CD8-positive, alpha-beta T cell (primary cell): ENCODE measurements at places on chromosomes 1 and 21. TPM values are rescaled to one million over a fixed set of nuclear protein-coding genes. Genes with fewer than 3 reads are reported as not detected.

DNA sequence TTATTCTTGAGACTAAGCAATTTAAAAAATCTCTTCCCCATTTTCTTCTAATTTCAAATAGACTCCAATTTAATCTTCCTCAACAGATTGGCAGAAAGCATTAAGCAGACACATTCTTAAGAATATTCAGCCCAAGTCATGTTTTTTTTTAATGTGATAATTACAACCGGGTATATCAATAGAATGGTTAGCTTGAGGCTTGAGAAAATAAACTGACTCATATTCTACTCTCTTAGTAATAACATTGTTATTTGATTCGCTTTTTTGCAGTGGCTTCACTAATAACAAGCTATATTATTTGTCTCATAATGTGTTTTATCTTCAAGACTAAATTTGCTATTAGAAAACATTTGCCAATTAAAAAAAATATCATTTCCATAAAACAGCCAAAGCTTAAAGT, 488.6 kb upstream of the RGS18 start:
- DNase-seq: no peak

GRCh38 chr1:201999625-202000238, 10.7 kb upstream of the ELF3 start:
- no peak for DNase-seq

DNA sequence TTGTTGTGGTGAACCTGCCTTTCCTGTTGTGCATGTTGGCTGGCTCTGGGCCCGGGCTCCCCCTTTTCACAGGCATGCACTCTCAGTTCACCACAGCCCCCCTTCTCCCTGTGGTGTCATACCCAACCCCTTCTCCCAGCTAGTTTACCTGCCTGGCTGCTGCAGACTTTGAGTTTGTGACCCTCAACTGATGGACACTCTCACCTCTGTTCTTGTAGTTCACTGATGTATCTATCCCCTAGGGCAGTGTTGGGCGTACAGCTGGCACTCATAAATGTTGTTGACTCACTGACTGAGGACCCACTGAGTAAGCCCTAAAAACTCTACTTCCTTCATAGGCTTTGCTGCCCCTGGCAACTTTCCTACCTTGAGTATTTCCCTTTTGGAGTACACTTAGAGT, 54.9 kb downstream of the WDR64 start:
- DNase-seq: peak; percentile 9

The KIRREL1 gene
- total RNA-seq: not detected

The MYOG gene
- total RNA-seq: not detected

DNA sequence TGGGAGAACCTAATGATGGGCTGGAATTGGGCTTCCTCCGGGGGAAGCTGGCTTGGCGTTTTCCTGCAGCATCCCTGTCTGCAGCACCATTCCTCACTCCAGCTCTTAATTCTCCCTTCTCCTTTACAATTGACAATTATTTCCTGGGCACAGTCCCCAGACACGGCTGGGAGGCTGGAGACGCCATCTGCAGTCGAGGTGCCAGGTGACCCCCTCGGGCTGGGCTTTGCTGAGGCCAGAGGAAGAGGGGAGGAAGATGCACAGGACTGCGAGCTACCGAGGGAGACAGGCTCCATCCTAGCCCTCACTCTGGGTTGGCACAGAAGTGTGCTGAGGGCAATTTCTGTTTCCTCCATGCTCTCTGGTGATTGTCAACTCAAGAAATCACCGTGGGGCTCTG, 453.8 kb downstream of the PTPRU start:
- DNase-seq: no peak

DNA sequence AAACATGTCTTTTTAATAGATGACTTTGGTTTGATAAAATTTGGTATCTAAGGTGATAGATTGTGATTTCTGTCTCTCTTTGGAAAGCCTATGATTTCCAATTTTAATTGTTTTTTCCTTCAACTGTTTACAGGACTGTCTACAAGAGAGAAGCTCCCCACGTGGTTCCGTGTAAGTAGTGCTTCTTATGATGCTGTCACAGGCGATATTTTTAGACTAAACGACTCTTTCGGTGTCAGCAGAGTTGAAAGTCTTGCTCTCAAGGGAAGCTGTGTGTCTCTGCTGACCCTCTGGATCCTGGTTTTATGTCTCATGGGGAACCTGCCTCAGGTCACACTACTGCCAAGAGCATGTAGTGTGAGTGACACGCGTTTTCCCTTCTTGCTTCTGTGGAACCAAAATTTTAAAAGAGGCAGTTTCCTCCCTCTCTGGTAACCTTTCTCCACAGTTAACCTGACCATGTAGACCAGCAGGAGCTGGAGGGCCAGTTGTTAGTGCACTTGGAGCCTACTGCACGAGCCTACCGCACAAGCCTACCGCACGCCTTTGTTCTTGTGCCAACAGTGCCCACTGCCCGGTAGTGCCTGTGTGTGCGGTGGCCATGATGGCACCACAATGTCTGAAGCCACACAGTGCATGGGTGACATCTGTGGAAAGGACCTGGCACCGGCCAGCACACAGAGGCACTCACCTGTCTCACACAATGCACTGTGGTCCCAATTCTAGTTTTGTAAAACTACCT, 91.9 kb downstream of the PCBP3 start:
- no peak for DNase-seq

DNA sequence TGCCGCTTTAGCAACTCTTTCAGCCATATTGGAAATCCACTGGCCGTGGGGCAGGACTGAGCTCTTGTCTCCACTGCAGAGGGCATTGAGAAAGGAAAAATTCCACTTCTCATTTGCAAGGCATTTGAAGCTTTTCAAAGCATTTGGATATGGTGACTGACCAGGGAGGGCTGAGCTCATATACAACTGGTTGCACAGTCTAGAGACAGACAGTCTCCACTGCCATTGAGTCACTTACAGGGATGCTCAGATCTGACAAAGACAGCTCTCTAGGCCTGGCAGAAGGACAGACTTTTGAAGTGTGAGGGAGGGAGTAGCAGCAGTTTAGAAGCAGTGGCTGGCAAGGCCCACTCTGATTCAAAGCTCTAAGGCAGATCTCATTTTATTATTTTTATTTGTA, 24.2 kb downstream of the NCF2 start:
- no peak for DNase-seq

The OXCT2 gene
- total RNA-seq: 0.83 TPM

DNA sequence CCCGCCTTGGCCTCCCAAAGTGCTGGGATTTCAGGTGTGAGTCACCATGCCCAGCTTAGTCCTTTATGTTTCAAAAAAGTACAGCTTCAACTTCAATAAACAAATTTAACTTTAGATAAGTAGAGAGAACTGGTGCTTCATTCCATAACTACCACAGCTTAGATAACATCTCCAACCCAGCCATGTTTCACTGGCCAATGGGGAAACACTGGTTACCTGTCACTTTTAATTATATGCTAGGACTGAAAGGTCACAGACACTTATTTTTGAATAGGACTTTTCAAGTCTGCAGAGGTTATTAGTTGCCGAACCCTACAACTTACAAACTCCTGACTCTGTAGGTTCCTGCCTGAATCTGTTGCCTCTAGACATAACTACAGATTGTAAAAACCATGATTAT, 56.5 kb upstream of the ST6GALNAC3 start:
- no peak for DNase-seq

The FAM43B gene
- not detected for total RNA-seq

- no peak for DNase-seq
Observed at GRCh38 chr1:43870306-43870705, 63.3 kb upstream of the ARTN start.

DNA sequence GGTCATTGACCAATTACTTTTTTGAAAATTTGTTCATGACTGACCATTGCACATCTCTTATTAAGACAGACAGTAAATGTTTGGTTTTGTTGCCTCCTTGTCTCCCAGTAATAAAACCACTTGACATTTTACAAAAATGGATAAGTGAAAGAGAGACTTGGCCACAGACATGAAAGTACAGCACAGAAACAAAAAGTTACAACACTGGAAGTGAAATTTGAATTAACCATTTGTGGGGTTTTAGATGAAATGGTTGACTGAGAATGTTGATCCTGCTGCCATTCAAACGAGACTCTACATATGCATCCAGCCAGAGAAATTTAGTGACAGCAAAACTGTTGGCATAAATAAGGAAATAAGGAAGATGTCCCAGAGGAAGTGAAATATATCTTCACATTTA, 79.3 kb upstream of the B3GALT2 start:
- no peak for DNase-seq

DNA sequence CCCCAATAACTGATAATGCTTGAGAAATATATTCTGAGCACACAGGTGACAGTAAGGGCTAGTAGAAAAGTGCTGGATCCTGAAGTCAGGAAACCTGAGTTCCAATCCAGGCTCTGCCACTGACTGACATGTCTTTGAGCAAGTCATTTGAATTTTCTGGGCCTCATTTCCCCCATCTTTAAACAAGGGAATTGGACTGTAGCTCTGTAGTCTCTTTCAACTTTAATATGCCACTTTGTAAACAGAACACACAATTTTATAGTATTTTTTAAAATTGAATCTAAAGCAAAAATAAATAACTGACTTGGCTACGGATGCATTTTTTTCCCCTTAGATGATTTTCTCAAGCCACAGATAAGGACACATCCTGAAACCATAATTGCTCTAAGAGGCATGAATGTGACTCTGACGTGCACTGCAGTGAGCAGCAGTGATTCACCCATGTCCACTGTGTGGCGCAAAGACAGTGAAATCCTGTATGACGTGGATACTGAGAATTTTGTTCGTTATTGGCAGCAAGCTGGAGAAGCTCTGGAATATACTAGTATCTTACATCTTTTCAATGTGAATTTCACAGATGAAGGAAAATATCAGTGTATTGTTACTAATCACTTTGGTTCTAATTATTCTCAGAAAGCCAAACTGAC, 37.0 kb downstream of the LRIG2 start:
- DNase-seq: no peak

- no peak for DNase-seq
Observed at GRCh38 chr1:247865416-247865815, 8.4 kb downstream of the TRIM58 start.

The CACHD1 gene
- total RNA-seq: 3.4 TPM

- no peak for DNase-seq
Observed at GRCh38 chr1:179807291-179807690, 64.2 kb downstream of the FAM163A start.

The ROR1 gene
- total RNA-seq: not detected

The GNAT2 gene
- not detected for total RNA-seq

DNA sequence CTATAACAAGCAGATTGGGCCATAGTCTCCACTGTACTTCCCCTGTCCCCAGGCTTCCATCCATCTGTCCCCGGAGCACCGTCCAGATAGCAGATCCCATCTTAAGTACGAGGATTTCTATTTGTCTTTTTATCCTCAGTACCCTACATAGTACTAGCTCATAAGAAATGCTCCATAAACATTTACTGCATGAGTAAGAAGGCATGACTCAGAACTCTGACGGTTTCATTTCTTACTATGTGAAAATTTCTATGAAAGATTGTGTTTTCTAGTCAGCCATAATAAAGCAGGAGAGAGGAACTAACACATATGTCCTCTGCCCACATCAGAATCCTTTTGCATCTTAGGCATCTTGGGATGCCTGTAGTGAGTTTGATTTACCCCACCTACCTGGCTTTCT, 49.5 kb downstream of the CHD1L start:
- DNase-seq: no peak

The NBPF6 gene
- total RNA-seq: not detected

The CLCA2 gene
- not detected for total RNA-seq

GRCh38 chr21:35070436-35070835, 21.3 kb upstream of the RUNX1 start:
- no peak for DNase-seq

GRCh38 chr1:163161841-163162240, 40.9 kb downstream of the RGS5 start:
- DNase-seq: no peak

- DNase-seq: no peak
Observed at GRCh38 chr1:78377356-78377928, 113.3 kb upstream of the PTGFR start.

The TPTE gene
- not detected for total RNA-seq
